NCI-H2081 (cell line): ENCODE measurements at places on chromosomes 11 and 22.

- peak; percentile 19 for DNase-seq
Observed at GRCh38 chr11:8071616-8072581, 9.1 kb upstream of the TUB start.

DNA sequence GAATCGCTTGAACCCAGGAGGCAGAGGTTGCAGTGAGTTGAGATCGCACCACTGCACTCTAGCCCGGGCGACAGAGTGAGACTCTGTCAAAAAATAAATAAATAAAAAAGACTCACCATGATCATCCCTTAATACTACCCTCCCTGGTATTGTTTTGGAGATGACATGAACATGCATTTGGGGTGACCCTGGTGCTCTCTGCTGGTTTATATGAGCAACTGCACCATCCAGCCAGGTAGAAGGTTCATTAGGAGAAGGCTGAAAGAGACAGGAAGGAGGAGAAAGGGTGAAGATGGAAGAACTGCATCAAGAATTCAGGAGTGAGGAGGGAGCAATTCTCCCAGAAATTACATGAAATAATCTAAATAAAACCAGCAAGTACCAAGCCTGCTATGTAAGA lies 37.8 kb downstream of the SLC5A1 start:
- DNase-seq = peak; percentile 28

- DNase-seq = peak; percentile 62
Observed at GRCh38 chr22:42317691-42318547, 47.5 kb upstream of the TCF20 start.

DNA sequence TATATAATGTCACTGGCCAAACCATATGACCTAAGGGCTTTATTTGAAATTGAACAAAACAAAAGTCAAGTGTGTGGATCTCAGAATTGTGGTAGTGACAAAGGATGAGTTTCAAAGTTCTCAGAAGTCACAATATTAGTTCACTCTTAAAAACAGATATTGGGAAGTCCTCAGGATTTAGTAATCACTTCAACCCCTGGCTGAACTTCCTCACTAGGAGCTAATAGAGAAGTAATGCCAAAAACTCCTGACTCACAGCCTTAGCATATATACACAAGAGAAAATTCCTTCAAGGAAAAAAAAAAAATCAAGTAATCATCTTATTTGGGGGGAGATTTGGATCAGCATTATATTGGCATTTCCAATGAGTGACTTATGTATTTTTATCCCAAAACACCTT lies 75.6 kb upstream of the APOA1 start:
- DNase-seq = no peak

DNA sequence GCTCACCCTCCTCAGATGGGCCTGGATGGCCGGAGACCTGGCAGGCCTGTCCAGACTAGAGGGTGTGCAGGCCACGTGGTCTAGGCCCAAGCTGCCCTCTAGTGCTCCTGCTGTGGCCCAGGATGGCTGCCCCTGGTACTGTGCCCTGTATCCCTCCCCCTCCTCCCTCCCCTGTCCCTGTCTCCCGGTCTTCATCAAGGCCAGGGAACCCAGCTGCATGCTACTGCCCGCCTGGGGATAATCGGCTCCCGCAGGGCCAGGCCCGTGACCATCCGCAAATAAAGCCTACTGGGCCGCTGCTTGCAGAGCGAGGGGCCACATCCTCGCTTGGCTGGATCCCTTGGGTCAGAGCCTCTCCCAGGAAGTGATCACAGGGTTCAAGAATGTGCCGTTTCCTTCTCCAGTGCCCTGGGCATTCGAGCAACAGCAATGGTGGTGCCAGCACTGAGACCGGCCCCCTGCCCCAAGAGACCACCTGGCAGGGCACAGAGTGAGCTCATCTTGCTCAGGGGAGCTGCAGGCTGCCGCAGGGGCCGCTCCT lies 51.1 kb downstream of the WNT7B start:
- no peak for DNase-seq

- no peak for DNase-seq
Observed at GRCh38 chr11:107598225-107599139, 7.5 kb downstream of the ELMOD1 start.

DNA sequence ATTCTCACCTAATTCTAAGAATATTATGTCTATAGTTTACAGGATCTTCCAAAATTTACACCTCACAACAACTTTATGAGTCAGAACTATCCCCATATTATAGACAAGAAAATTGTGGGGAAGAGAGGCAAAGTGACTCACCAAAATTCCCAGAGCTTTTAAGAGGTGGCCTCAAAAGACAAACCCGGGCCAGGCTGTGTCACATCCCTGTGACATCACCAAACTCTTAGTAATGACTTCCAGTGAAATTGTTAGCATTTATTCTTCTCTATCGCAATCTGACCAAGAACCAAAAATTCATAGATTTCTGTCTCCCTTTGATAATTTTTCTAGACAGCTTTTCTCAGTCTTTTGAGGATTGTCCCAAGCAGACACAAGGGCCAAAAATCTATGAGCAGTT lies 134.3 kb downstream of the SNX19 start:
- no peak for DNase-seq

DNA sequence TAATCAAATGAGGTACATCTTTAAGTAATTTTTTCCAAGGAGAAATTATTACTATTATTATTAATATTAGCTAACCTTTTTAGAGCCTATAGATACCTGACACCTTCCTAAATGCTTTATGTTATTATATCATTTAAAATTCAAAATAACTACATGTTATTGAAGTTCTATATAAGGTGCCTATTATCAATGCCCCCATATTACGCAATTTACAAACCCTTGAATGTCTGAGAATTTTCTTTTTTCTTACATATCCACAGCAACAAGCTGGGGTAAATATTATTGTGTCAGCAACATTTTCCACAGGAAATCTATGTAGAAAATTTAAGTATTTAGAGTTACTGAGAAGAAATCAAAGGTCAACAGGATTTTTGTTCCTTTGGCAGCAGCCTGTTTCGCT lies 327.3 kb downstream of the NXPE2 start:
- DNase-seq = no peak

- DNase-seq = no peak
Observed at GRCh38 chr11:33197915-33198727, 36.8 kb upstream of the CSTF3 start.

DNA sequence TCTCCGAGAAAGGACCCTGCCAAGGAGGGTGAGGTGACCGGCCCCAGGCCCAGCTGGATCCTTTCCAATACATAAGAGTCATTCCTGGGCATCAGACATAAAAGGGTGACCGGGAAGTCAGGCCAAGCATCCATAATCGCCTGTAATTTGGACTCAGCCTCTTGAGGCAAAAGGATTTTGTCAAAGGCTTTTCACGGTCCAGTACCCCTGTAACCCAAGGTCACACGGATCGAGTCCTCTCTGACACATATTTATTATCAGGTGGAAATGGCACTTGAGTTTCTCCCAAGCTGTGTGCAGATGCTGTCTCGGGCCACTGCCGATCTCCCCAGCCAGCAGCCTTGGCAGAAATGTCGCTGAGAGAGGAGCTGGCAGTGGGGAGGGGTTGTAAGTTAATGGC lies 556.5 kb downstream of the MN1 start:
- no peak for DNase-seq

DNA sequence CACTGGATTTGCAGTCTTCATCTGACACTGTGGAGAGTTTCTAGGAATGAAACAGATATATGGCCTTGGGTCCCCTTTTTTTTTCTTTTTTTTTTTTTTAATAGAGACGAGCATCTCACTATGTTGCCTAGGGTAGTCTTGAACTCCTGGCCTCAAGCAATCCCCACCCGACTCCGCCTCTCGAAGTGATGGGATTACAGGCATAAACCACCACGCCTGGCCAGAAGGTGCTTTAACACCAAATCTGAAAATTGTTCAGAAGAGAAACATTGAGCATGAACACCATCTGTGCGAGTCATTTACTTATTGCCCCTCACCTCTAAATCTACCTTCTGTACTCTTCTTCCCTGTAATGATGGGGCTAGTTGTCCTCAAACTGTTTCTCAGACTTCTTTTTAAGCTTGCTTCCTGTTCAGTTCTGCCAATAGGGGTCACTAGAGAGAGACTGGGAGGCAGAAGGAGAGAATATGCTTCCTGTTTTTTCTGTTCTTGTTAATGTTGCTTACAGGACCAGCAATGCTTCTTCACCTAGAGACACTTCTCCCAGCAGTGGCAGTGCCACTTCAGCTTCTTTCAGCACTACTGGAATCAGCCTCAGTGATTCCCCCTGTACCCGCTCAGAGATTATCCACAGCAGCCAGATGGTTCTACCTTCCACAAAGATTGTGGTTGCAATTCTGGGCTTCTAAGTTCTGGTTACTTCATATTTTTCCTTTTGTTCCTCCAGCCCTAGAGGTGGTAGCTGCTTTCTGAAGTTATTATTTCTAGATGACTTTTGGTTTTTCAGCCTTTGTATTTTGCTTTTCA lies 20.8 kb upstream of the ZBED5 start:
- peak; percentile 17 for DNase-seq

GRCh38 chr22:34414467-34415440 lies 494.5 kb upstream of the LARGE1 start:
- no peak for DNase-seq

DNA sequence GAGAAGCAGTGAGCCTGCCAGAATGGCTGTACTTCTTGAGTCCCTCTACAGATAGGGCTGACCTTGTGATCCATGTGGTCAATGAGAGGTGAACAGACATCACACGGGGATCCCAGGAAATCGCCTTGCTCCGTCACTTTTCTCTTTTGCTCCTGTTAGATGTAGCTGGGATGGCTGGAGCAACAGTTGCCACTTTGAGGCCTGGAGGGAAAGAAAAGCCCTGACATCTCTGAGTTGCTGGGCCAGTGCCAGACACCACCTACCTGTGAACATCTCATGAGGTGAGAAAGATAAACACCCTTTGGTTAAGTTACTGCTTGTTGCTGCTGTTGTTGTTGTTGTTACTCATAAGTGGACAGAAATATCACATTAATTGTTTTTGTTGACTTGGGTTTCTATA lies 840.3 kb downstream of the TBC1D22A start:
- no peak for DNase-seq

DNA sequence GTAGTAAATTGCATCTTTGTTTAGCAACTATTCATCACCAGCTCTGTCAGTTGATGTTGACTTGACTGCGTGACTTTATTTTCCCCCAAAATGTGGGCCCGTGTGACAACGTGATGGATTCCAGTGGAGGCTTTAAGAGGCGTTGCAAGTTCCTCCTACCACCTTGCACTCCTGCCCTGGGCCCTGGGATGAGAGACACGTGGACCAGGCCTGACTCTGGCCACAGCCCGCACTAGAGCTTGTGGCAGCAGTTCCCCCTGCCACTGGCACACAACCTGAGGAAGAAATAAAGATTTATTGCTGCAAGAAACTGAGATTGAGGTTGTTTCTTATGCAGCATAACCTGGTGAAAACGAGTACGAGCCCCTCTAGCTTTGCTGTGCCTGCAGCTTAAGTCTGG lies 31.9 kb downstream of the RASD2 start:
- DNase-seq = no peak

DNA sequence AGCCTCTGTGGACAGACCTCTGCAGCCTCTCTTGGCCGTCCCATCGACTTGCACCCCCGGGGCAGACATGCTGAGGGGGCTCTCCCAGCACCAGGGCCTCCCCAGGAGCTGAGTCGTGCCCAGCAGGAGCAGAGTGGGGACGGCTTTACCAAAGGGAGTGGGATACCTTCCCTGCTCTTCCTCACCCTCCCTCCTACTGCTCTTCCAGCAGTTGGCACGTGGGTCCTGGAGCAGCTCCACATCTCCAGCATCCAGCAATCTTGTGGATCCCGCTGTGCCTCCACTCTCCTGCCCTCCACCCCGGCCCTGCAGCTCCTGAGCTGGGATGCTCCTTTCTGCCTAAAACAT lies 854.0 kb downstream of the BRD1 start:
- no peak for DNase-seq

DNA sequence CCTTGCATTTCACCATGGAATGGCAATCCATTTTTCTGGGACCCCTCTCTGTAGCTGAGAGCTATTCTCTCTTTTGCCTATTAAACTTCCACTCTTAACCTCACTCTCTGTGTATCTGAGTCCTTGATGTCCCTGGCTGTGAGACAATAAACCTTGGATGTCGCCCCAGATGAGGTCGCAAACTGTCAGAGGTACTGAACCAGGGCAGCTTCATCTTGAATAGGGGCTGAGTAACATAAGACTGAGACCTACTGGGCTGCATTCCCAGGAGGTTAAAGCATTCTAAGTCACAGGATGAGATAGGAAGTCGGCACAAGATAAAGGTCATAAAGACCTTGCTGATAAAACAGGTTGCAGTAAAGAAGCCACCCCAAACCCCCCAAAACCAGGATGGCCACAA lies 68.0 kb downstream of the RSF1 start:
- DNase-seq = no peak

DNA sequence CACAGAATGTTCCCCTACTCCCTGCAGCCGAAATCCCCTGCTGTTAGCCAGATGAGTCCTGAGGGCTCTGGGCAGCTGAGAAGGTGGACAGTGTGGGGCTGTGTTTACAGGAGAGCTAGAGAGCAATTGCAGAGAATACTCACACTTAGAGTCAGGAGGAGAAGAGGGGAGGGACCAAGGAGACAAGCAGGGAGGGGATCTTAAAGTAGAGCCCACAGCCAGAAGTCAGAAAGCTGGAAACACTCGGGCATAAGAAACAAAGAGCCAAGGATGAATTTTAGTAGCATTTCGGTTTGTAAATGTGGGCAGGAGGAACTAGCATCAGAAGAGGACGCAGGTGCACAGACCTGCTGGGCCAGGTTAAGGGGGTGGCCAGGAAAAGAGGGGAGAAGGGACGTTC lies 1435.9 kb downstream of the BRD1 start:
- no peak for DNase-seq

- peak; percentile 28 for DNase-seq
Observed at GRCh38 chr11:20070459-20070858, 89.8 kb downstream of the DBX1 start.

DNA sequence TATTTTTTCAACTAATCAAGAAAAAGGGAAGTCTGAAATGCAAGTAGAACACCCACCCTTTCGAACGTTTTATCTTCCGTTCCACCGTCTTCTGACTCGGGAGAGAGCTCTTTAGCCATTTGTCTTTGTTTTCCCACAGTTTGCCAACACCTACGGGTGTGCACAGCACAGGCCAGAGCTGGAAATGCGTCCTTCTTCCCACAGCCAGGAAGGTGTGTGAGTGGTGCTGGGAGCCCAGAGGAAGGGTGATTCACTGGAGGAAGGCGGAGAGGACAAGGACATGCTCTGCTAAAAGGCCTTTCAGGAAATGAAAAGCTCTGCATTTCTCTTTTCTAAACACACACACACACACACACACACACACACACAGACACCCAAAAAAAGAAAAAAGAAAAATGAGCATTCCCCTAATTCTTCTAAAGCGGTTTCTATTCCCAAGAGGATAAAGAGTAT lies 18.5 kb downstream of the ENDOD1 start:
- no peak for DNase-seq

- DNase-seq = no peak
Observed at GRCh38 chr11:109993786-109994185, 99.4 kb upstream of the ZC3H12C start.
